ENCODE measurements at places on chromosomes 3 and 15.

DNA sequence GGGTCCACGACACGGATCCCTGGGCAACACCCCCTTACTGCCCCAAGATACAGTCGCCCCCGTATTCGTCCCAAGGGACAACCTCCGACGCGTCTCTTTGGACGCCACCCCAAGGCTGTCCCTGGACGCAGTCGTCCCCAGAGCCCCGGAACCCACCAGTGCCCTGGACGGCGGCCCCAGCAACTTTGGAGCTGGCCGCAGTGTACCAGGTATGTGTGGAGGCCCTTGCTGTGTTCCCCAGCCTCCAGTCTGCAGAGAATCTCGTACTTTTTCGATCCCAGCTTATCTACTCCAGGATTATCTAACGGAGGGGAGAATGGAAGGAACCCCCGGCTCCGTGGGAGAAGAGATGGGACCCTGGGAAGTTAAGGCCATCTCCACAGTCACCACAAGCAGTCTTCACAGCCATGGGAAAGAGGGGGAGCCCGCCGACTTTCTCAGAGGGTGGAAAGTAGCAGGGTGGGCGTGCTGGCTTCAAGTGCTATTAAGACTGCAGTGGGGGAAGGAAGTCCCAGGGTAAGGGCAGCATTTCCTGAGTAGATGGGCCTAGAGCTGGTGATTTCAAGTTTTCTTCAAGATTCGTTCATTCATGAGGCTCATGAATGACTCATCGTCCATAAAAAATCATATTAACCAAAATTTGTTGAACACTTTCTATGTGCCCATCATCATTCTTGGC, 1.1 kb downstream of the MESP2 start:
- no peak for DNase-seq

DNA sequence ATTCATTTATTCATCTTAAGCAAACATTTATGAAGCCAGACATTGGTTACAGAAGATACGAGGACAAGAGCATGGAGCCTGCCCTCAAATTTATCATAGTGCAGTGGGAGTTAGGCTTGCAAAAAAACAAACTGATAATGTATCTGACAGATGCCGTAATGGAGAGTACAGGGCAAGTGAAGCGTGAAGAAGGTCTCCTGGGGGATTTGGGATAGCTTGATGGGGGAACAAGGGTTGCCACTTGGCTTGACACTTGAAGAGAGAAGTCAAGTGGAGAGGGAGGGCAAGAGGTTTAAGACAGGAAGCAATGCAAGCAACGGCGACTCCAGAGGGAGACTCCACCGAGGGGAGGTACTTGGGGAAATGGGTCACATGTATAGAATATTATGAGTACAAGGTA, 129.3 kb downstream of the SSR3 start:
- DNase-seq: no peak

GRCh38 chr3:141020143-141020830, 30.9 kb upstream of the SPSB4 start:
- no peak for DNase-seq

DNA sequence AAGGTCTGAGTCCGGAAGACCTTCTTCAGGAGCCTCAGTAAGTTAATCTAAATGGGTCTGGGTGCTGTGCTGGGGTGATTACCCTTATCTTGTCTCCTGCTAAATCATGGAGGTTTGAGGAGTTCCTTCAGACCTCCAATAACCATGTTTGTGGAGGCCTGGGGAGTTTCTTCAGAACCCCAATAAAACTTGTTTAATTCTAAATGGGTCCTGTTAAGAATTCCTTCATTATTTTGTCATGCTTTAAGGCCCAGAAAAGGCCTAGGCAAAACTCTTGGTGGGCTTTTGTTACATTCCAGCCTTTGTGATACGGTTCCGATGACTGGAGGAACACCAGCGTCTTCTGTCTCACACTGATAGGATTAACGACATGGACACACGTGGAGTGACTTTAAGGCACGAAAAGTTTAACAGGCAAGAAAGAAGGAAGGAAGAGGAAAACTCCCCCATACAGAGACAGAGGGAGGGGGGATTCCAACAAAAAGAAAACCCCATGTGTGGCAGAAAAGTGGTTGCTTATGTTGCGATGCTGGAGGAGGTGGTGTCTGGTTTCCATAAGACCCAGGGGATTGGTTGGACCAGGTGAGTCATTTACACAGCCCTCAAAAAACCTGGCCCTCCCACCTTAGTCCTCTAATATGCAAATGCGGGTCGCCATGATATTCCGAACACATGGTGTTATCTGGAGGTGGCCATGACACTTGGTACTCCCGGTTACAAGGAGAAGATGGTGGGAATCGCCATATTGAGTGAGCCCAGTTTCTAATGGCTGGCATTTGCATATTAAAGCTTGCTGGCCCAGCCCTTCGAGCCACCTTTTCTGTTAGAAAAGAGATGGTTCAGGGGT, 72.6 kb upstream of the MFGE8 start:
- no peak for DNase-seq

DNA sequence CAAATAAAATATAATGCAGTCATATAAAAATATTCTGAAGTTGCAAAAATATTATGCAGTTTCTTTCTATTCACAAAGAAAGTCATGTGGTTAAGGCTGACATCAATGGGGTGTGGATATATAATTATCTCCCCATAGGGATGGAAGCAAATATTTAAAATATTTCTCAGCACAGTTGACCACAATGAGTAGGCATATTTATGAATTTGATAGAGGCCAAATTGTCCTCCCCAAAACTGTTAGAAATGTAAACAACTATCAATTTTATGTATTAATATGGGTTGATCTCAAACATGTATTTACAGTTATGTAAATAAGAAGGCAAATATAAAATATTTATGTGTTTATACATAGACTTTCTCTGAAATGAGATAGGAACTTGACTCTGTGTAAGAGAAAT, 246.0 kb upstream of the CBLB start:
- DNase-seq: no peak

DNA sequence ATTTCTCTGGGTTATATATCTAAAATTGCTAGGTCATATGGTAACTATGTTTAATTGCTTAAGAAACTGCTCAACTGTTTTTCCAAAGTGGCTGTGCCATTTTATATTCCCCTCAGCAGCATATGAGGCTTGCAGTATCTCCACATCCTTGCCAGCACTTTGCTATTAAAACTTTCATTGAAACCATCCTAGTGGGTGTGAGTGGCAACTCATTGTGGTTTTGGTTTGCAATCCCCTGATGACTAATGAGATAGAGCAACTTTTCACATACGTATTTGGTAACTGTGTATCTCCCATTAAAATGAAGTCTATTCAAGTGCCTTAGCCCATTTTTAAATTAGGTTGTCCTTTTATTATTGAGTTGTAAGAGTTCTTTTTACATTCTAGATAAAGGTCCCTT, 17.3 kb downstream of the KPNA1 start:
- DNase-seq: peak; percentile 17

DNA sequence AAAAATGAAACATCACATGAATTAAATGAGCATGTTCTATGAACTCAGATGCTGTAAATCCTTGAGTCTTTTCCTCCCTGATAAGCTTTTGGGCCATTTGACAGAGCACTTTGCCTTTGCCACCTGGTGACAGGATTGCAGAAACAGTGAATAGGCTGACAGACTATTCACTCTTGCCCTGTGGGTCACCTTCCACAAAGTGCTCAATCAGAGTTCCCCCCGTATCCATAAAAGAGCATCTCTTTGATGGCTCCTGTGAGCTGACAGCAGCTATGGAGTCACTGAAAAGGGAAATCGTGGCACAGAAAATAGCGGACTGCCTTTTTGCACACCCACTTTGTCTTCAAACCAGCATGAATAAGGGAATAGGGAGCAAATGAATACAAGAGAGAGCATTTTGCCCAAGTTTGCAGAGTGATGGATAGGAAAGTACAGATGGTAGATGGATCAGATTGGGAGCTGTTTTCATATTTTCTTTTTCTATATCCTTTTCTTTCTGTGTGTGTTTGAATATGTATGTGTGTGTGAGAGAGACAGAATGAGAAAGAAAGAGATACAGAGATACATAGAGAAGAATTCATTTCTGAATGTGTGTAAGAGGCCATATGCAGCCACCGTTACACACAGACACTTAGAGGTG, 37.8 kb upstream of the GOLM2 start:
- no peak for DNase-seq

GRCh38 chr3:135633078-135633477, 332.4 kb upstream of the PPP2R3A start:
- DNase-seq: no peak

GRCh38 chr3:20302766-20303165, 116.8 kb upstream of the SGO1 start:
- no peak for DNase-seq

- DNase-seq: no peak
Measured at GRCh38 chr15:29106551-29107290, 162.9 kb downstream of the NSMCE3 start.

GRCh38 chr3:71875461-71875947, 90.6 kb upstream of the PROK2 start:
- peak; percentile 76 for DNase-seq

DNA sequence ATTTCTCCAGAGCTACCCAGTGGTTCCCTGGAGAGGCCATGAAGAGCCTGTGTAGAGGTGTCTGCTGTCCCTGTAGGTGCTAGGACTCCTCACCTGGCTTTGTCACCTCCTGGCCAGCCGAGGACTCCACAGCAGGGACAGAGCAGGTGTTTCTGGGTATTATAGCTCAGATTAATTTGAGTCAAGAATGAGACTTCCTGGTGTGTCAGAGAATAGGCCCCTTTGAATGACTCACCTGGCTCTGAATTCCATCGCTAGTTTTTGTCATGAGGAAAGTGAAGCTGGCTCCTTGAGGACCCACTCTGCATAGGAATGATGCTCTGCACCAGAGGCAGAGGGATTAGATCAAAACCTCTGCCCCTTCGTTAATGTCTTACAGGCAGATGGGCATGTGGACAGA, 167.5 kb upstream of the TOPAZ1 start:
- DNase-seq: no peak

DNA sequence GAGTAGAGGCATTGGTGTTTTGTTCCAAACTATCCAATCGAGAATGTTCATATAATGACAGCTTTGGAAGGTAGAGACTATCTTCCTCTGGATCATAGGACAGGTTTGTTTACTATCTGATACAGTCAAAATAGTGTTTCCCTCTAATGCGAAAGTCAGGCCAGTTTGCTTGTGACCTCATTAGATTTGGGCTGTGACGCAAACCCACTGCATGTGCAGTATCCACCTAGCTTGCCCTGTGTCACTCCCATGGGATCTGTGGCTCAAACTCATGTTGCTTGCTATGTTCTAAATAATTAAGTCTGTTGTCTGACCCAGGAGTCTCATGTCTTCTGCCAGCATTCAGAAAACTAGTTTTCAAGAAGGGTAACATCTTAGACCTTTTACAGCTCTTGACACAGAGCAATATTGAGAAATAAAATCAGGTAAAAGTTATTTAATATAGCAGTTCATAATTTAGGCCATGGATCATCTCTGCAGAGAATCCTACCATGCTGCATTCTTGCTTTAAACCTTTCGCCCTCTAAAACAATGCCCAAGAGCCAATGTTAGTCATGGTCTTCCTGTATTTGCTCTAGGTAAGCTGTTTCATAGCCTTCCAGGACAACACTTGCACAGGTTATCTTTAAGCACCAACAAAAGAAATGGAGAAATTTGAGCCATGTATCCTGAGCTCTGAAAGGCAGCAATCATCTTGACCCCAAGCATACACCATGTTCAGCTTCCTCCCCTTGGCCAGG, 26.4 kb downstream of the NIT2 start:
- DNase-seq: no peak

DNA sequence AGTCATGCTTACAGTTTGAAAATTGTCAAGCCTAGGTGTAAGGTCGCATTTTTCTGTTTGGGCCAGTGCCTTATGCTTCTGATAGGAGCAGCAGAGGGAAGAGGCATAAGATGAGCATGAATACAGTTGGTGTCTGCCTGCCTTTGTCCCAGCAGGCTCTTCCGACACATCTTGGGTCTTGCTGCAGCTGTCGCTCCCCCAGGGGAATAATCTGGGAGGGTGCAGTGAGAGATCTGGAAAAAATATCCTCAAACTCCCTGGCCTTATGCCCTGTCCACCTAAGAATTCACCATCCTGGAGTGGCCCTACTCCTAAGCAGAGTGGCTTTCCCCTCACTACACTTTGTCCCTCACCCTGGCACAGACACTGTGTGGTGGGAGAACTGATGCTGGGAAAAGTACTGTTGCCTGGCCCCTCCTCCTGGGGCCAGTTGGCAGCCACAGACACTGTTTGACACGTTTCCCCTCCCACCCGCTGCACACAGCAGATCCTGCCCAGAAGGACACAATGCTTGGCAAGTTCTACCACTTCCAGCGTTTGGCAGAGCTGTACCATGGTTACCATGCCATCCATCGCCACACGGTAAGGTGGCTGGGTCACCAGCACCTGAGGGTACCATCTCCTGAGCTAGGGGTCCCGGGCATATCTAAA, 21.1 kb upstream of the RHO start:
- no peak for DNase-seq

GRCh38 chr15:66071921-66072295, 181.6 kb downstream of the MEGF11 start:
- DNase-seq: no peak

DNA sequence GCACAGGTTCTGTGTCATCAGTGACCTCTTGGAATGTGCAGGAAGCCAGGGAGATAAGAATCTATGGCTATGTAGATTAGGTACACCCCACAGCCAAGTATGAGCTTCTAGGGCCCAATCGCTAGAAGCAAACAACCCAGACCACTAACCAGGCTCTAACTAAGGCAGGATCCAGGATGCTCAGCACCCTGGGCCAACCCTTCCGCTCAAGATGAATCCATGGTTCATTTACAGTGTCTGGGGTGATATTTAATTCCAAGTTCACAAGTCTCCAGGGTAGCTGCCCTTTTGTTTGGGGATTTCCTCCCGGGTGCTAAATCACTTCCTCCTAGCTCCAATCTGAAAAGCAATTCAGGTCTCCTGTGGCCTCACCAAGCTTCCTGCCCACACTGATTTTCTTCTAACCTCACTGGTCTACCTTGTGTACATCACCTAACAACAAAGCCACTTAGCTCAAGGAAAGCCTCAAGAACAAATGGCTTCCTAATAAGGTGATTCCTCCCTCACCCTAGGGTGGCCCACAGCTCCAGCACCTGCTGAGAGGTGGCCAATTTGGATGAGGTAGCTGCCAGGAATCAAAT, 2.4 kb downstream of the EHD4 start:
- no peak for DNase-seq

DNA sequence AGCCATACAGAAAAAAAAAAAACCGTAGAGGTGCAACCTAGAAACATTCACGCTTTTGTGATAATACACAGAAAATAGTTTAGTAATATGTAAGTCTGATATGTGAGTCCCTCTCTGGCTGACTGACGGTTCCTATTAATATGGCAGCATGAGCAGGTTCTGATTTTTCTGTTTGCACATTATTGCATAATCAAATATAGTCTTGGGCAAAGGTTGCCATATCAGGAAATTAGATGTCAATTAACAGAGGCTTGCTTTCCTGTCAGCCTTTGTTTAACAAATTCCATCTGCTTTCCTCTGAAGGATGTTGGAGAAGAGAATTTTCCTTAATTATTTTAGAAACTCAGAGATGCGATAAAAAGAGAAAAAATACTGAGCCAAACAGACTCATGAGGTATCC, 14.8 kb downstream of the GABRB3 start:
- DNase-seq: no peak

DNA sequence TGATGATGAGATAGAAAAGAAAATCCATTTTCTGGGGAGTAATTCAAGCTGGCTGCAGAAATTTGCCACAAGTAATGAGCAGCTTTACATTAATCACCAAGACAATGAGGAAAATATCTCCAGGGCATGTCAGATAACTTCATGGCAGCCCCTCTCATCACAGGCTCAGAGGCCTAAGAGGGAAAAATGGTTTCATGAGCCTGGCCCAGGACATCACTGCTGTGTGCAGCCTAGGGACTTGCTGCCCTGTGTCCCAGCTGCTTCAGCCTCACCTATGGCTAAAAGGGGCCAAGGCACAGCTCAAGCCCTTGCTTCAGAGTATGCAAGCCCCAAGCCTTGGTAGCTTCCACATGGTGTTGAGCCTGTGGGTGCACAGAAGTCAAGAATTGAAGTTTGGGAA, 161.7 kb downstream of the OPA1 start:
- no peak for DNase-seq
